ENCODE measurements at places on chromosomes 7 and 10. TPM values are rescaled to one million over a fixed set of nuclear protein-coding genes. Genes with fewer than 3 reads are reported as not detected.

GRCh38 chr10:13223241-13223640 is 10.9 kb downstream of the UCMA start:
- DNase-seq: no peak

PAX4 gene
- total RNA-seq: not detected

DNA sequence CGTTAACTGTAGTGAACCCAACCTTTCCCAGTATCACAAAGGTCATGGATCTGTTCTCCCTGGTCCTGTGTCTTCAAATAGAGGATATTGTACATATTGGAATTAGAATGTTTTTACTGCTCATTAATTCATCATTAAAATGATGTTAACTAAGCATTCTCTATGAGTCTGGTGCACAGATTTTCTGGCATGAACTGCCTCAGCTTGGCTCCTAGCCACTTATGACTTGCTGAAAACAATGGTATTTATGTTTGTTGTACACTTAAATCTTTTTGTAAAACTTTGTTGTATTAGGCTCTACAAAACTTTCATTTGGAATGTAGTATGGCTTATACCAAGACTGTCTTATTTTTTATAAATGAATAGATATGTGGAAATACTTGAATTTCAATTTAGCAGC is 329.4 kb downstream of the TFEC start:
- DNase-seq: no peak

DNA sequence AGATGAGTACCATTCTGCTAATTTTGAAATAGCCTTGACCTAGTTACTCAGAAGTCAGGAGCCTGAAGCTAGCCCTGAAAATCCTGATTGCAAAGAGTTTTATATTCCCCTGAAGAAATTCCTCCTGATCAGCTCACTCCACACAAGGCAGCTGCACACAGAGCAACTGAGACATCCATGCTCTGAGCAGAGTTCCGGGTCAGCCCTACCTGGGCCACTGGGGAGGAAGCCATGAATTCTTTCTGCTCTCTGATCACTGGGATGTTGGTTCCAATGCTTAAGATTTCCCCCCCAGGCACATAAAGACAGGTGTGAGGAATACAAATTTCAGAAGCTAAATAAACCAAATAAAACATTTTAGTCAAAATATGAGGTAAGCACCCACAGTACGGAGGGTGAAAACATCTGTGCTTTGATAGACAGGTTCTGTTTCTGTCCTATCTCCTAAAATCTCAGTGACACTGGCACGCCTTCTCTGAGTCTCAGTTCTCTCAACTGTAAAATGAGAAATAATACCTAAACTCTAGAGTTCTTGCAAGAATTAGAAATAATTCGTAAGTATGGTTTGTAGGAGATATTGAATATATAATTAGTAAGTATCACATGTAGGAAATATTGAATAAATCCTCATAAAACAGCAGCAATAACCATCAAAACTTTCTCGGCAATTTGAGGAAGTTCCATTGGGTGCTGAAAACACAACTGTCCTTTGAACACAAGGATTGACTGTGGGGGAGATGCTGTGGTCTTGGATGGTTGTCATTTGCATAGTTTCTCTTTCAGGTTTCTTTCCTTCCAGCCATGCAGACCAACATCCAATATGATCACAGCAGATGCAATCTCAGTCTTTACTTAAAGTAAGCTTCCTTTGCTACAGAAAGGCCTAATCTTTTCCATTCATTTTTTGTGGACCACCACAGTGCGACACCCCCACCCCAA is 133.0 kb upstream of the TNS3 start:
- no peak for DNase-seq

GRCh38 chr7:25557379-25557917 is 329.2 kb upstream of the NPVF start:
- DNase-seq: no peak

DNA sequence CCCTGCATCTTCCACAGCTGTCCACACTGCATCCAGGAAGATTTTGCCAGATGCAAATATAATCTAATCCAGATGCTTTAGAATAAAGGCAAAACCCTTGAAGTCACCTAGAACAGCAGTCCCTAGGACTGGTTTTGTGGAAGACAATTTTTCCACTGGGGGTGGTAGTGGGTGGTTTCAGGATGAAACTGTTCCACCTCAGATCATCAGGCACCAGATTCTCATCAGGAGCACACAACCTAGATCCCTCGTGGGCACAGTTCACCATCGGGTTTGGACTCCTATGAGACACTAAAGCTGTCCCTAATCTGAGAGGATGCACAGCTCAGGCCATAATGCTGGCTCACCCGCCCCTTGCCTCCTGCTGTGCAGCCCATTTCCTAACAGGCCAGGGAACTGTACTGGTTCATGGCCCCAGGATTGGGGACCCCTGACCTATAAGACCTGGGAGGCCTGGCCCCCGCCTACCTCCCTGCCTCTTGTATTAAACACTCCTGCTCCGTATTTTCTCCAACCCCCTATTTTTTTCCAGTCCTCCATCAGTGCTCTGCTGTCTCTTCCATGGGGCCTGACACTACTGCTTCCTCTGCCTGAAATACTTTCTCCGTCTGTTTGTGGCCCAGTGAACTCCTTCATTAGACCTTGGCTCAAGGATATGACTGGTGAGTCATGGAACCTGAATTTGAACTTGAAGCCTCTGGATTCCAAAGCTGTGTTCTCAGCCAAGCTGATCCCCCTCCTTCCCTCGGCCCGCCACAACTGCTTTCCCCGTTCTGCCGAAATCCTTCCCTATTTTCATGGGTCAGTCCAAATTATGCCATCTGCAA is 79.9 kb upstream of the RHEB start:
- peak; percentile 41 for DNase-seq

All from mucosa of gallbladder (tissue), 1 donor.